ENCODE measurements at places on chromosomes 16 and 17.

- DNase-seq: no peak
These were observed 98.3 kb upstream of the MYOCD start for GRCh38 chr17:12567077-12568053.

DNA sequence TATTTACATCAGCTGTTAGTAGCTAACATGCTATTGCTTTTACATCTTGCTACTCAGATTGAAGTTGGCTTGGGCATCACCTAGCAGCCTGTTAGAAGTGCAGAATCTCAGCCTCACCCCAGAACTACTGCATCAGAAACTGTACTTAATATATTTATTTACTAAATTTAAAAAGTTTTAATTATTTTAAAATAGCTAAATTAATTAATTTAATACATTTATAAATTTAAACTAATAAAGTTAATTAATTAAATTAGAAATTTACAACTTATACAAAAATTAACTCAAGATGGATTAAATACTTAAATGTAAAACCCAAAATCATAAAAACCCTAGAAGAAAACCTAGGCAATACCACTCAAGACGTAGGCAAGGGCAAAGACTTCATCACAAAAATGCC, 38.9 kb upstream of the GNA13 start:
- DNase-seq: no peak

DNA sequence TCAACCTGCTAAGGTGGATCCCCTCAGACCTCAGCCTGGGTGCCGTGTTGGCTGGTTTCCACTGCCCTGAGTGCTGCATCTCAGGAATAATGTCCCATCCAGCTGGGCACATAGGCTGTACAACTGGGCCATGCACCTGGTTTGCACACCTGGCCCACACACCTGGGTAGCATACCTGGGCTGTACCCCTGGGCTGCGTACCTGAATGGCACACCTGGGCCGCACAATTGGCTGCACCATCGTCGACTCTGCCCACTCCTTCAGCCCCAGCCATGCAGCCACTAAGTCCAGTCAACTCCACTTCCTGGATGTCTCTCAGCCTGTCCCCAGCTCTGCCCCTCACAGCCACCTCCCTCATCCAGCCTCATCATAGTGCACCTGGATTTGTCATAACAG, 7.9 kb downstream of the SLC5A10 start:
- no peak for DNase-seq

DNA sequence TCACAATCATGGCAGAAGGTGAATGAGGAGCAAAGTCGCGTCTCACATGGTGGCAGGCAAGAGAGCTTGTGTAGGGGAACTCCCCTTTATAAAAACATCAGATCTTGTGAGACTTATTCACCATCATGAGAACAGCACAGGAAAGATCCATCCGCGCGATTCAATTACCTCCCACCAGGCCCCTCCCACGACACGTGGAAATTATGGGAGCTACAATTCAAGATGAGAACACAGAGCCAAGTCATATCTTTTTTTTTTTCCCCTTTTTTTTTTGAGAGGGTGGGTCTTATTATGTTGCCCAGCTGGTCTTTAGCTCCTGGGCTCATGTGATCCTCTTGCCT, 60.0 kb downstream of the RPTOR start:
- no peak for DNase-seq

GRCh38 chr17:32482568-32483320, 4.0 kb upstream of the CDK5R1 start:
- no peak for DNase-seq

DNA sequence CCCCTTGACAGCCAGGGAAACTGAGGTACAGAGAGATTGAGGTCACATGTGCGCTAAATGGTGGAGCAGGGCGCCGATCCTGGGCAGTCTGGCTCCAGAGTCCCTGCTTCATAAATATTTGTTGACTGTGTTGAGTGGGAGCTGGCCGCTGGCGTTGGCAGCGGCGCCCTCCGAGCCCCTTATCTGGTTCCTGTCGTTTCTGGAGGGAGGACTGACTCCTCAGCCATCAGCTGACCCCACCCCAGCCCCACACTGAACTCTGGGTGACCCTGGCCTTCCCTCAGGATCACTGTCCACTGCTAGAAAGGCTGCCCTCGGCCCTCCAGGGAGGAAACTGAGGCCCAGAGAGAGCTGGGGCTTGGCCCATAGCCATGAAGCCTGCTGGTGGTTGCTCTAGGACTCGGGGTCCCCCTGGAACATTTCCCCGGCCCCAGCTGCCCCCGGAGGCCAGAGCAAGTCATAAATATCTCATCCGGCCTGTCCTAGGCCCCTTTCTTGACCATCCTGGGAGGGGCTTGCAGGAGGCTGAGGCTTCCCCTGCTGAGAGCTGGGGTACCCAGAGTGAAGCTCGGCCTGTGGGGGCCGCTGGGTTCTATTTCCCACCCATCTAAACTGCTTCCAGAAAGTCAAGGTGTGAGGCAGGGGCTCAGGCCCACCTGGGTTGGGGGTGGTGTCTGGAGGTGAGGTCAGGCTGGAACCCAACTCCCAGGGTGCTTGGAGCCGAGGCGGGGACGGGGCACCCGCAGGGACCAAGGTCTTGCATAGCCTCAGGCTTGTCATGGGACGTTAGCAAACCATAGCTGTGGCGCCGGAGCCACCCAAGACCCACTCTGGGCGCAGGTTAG, 51.7 kb upstream of the GSE1 start:
- DNase-seq: no peak

DNA sequence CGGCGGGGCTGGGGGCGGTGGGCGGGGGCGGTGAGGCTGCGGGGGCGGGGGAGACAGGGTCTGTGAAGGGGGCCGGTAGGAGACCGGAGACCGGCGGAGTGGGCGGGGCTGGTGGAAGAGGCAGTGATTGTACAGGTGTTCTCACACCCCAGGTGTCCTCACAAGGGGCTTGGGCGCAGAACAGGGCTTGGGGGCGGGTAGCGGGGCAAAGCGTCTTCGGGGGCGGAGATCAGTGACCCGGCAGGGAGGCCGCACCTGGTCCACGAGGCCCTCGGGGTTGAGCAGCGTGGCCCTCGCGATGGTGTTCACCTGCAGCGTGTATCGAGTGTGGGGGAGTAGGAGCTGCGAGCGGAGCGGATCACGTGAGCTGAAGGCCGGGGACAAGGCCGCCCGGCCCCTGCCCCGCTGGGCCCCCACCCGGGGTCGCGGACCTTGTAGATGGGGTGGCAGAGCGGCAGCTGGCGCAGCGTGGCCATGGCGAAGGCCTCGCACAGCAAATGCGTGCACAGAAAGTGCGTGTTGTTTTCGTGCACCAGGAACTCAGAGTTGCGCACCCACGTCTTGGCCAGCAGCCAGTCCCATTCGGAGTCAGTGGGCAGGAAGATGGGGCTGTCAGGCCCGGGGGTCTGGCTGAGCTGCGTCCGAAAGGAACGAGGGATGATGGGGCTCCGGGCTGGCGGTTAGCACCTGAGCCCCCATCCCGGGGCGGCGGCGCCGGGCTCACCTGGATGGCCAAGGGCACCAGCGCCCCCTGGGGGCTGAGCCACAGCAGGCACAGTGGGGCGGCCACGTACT, 8.5 kb downstream of the ALOXE3 start:
- DNase-seq: no peak
